ENCODE measurements at places on chromosomes 1 and 21.
A peak's percentile ranks its signal among the peaks of the same experiment; 100 is the strongest.

DNA sequence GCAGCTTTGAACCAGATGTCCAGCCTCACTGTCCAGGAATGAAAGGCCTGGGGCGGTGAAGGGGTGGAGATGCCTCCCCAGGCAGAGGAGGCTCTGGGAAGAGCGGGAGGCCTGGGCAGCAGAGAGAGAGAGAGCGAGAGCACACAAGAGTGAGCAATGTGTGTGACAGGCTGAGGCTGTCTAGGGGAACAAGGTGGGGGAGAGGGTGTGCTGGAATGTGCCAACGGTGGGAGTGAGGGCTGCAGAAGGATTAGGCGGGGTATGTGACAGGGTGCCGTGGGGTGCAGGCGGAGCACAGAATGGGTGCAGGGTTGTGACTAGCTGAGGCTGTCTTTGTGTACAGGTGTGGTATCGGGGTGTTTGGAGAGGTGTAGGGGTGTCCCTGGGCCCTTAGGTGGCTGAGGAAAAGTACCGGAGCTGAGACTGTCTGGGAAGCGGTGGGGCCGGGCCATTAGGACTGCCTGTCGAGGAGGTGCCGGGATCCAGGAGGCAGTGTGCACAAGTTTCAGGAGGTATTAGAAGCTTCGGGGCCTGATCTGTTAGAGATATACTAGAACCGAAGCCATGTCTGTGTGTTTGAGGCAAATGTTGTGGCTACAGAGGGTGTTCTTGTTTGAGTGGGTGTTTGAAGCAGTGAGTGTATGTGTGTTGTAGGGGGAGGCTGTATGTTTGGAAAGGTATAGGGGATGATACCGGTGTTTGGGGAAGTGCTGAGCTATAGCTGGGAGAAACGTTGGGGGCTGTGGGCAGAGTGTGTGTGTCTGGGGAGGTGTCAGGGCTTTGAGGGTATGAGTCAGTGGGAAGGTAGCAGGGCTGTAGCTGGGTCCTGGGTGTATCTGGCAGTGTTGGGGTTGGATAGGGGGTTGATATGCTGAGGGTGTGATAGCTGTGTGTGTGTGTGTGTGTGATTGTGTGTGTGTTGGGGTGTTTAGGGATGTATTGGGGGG, 9.1 kb downstream of the AHDC1 start:
- no peak for DNase-seq

DNA sequence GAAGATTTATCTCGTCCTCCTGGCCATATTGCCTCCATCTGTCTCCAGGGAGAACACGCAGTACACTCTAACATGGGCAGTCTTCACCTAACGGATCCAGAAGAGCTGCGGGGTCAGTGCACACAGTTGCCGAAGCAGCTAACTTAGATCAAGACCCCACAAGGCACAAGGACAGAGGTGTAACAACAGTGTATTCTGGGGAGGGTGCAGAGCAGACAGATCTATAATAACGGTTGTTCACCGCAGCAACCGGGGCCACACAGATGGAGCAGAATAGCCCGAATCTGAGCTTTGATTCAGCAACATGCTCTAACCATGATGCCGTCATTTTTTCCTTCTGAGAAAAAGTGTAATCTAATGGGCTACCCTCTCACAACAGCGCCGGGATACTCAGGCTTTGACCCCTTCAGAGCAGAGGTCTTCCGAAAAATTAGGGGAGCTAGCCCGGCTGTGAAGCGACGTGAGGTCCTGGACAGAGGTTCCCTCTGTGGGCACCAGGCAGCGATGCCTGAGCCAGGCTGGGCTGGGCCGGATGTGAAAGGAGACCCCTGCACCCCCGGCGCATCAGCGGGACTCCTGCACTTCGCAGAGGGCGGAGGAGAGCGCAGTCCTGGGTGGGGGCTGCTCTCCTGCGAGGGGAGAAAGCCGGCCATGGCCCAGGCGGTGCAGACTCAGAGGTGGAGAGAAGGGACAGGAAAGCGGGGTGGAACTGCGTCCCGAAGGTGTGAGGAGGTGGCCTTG, 57.5 kb downstream of the BCL9 start:
- DNase-seq, result peak; percentile 79

GRCh38 chr1:207752456-207752998, 673 bp downstream of the CD46 start:
- DNase-seq, result peak; percentile 77

DNA sequence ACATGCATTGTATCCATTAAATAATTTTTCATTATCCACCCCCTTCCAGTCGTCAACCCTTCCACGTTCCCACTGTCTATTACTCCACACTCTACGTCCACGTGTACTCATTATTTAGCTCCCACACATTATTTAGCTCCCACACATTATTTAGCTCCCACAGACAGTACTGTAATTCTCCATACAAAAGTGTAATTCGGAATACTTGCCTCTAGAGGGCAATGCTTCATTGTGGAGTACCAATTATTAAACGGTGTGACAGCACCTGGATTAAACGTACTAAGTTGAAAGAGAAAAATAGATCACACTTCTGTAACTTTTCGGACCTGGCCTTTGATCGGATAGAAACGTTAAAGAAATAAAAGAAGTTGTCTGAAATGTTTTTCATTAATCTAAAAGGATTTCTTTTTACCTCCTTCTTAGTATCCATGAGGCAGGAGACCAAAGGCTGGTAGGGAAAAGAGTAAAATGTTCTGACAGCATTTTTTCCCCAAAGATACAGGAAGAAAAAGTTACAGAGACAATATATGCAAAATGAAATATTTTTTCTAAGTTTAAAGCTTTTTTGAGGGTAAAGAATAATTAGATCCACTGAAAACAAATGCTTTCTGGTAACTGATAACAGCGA, 99.2 kb downstream of the LHX8 start:
- DNase-seq, result no peak

GRCh38 chr1:63888984-63889383, 115.2 kb downstream of the ROR1 start:
- DNase-seq, result no peak
